ENCODE measurements at places on chromosomes 11 and 22. TPM values are rescaled to one million over a fixed set of nuclear protein-coding genes. Genes with fewer than 3 reads are reported as not detected.

Gene SHANK2
- 1.3 TPM for total RNA-seq

Gene OSM
- not detected for total RNA-seq

Gene RIBC2
- not detected for total RNA-seq

Gene APLP2
- total RNA-seq: 415 TPM

Gene PLA2G3
- total RNA-seq: not detected

Gene INCENP
- 6.4 TPM for total RNA-seq

Measured in fibroblast of lung (primary cell).